ENCODE measurements at places on chromosomes 4 and X.

DNA sequence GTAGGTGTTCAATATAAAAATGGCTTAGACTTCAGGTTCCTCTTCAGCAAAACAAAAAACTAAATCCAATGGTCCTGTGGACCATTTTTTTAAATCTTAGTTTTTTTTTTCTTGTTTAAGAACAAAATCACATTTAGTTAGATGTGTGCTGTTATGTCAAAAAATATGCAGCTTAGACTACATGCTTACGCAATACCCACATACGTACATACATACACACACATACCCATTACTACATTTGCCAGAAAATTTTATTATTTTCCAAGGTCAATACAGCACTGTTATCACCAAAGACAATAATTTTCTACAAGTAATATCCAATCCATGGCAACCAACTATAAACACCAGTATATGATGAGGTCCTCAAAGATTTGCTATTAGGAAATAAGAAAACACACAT lies 144.1 kb downstream of the PDGFC start:
- DNase-seq = no peak

- DNase-seq = no peak
Observed at GRCh38 chr4:119005928-119006460, 117.3 kb downstream of the SYNPO2 start.

- DNase-seq = no peak
Observed at GRCh38 chr4:65521666-65522065, 148.6 kb downstream of the EPHA5 start.

GRCh38 chr4:142559986-142560385 lies 286.1 kb downstream of the INPP4B start:
- no peak for DNase-seq

DNA sequence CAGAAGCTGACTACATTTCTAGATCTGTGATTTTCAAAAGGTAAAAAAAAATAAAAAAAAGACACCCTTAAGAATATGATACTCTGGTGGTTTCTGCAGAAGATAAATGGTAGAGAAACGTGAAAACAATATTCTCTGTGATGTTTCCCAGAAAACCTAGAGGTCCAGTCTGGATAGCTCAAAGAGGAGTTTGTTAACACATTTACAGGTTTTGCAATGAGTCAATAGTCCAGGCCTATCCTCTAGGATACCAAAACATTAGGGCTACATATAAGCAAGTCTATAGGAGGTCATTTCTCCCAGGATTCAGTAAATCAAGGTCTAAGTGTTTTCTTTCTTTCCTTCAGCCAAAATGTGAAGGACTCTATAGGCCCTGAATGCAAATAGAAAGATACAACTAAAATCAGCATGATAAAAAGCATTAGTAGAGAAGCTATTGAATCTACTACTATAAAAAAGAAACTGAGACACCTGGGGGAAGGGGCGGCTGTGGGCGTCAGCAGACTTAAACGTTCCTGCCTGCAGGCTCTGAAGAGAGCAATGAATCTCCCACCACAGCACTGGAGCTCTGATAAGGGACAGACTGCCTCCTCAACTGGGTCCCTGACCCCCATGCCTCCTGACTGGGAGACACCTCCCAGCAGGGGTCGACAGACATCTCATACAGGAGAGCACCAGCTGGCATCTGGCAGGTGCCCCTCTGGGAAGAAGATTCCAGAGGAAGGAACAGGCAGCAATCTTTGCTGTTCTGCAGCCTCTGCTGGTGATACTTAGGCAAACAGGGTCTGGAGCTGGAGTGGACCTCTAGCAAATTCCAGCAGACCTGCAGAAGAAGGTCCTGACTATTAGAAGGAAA lies 33.7 kb upstream of the SPP1 start:
- no peak for DNase-seq

GRCh38 chrX:19382555-19383145 lies 38.9 kb downstream of the PDHA1 start:
- peak; percentile 40 for DNase-seq

DNA sequence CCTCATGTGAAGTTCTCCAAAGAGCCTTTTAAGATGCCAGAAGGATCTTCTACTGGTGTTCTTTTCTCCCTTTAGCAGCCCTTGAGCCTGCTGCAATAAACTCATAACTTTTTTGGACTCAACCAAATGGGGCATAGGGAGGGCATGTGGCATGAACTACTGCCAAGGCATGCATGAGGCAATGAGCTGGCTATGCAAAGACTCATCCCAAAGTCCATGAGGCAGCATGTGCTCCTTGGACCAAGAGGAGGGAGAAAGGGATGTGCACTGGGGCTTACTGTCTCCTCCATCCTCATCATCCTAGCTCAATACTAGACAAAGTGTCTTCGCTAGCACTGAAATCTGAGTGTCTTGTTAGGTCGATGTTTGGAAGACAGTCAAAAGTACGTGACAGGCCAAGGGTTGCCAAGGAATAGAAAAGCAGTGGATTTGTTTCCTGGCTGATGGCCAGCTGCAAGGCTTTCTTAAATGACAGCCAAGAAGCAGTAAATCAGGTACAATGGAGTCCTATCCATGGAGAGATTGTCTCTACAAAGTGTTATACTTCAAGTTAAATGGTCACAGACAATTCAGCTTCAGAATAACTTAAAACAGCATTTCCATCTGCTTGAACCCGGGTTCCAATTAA lies 44.5 kb upstream of the ATXN3L start:
- DNase-seq = no peak

DNA sequence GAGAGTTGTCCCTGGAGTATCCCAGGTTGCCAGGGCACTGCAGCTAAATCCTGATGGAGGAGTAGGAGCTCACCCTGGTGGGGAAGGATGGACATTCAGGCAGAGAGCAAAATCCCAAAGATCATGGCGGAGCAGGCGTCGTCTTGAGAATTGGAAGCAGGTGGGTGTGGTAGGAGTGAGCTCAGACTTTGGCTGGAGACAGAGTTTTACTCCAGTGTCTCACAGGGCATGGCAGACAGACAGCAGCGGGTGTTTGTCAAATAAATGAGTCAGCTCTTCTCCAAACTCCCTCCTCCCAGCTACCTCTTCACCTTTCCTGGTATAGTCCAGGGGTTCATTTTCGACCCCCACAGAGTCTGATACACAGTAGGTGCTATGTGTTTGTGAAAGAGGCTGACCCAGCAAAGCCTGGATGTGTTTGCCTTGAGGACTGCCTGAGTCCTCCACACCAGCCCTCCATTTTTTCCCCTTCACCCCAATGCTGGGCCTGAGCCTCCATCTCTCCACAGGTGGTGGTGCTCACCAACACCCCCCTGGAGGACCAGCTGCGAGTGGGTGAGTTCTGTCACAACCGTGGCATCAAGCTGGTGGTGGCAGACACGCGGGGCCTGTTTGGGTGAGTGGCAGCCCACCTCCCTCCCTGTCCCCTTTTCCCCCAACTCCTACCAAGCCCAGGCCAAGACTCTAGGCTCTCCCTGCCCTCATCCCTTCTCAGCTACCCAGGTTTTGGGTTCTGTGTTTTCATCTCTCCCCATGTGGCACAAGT lies 6.9 kb downstream of the UBA1 start:
- DNase-seq = no peak

GRCh38 chr4:72977936-72978485 lies 91.5 kb downstream of the COX18 start:
- DNase-seq = no peak

- DNase-seq = no peak
Observed at GRCh38 chr4:1752284-1753041, 31.1 kb downstream of the TACC3 start.

GRCh38 chrX:2351999-2352995 lies 148.5 kb downstream of the DHRSX start:
- no peak for DNase-seq

DNA sequence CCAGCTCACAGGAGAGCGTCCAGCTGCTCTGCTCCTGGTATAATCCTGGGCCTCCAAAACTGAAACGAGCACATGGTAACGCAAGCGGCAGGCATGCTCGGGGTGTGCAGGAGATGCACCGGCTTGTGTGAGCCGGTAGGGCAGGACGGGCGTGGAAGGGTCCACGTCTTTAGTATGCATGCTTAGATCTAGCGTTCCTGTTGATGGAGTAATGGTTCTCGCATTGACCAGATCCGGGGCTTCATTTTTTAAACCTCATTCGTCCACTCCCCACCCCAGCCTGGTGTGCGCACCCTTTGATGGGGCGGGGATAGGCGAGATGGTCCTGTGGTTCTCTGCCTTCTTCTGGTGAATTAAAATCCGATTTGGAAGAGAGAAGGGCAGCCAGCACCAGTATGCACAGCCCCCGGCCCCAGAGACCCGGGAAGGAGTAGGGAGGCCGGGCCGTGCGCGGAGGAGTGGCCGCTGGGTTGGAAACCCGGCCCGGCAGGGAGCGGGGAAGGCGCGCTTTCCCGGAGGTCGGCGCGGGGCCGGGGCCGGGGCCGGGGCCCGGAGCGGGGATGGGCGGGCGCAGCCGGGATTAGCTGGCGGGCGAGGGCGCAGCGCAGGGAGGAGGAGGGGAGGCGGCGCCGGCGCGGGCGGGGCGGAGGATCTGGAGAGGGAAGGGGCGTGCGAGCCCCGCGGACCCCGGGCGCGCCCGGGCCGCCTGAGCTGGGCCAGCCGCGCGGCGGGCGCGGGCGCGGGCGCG lies 39.9 kb downstream of the FAM149A start:
- peak; percentile 56 for DNase-seq

DNA sequence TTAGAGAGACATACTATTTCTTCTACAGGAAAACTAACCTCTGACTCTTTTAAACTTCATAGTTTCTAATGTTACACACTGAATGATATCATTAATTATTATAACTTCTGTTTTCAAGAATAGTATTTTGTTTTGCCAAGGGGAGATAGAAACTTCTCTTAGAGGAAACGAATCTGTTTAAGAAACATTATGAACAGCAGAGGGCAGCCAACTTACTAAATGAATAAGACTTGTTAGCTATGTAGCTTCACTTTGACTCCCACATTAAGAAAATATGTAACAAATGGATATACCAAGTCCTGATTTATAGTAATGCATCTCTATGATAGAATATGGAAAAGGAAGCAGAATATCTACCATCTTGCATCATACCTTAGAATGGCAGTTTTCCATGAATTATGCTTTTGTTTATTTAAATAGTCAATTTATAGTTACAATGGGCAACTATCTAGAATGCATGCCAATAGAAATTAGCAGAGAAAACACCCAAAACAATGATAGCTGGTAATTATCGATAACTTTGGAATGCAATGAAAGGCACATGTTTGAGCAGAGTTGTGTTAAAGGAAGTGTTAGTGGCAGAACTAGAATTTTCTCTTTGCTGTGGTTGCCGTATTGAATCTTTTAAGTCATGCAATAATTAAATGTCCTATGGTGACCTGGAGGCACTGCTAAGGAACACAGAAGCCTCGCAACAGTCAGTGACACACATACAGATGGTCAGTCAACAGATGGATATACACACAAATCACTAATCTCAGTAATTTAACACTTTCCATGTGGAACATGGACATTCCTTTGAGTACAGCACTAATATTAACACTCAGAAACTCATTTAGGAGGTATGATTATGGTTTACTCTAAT lies 105.7 kb upstream of the PDLIM3 start:
- DNase-seq = peak; percentile 70

DNA sequence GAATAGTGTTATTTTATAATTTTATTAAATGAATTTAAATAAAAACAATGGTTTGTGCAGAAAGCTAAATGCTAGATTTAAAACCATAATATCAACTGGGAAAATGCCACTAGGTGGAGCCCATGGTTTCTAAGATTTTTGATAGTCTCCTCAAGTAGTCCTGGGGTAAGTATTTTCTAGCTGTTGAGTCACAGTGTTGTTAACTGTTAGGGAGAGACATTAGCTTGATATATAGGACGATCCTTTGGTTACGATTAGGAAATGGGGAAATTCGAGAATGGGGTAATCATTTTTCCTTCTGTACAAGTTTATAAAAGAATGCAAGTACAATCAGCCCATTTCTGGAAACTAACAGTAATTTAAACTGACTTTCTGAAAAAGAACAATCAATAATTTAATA lies 378.4 kb downstream of the ANKRD50 start:
- DNase-seq = peak; percentile 39

DNA sequence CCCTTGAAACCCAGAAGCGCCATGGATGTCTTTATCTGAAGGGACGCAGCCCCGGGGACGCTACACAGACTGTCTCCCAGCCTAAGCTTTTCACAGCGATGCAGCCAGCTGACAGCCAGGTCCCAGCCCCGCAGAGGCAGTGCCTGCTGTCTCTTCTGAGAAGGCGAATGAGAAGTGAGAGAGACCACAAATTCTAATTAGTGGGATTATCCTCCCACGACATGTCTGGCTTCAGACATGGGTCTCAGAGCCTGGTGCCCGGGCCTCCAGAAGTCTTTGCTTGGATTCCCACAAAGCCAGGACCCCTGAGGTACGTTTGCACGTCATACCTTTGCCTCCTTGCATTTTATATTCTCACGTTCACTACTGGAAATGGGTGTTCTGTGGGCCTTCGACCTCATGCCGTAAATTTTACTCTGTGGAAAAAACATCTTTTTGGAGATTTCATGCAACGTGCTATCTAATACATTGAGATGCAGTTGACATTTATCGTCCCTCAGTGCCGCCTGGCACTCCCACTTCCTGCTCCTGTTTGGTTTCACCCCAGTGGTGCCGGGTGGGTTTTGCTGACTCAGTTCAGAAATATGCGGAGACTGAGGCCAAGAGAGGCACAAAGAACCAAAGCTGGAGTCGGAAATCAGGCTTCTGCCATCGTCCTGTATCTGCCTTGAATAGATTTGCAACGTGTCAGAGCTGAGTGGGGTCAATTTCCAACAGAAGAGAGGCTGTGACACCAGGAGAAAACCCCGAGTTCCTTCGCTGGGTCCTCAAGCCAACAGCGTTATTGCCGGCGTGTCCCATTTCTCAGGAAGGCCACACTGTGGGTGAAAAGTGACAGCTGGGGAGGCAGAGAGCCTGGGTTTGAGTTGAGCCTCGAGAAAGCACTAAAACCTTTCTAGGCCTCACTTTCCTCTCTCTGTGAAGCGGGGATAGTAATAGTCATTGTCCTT lies 114.4 kb downstream of the STK32B start:
- no peak for DNase-seq

- no peak for DNase-seq
Observed at GRCh38 chrX:134416087-134416486, 43.9 kb upstream of the HPRT1 start.

GRCh38 chr4:87633243-87633642 lies 16.8 kb upstream of the DMP1 start:
- no peak for DNase-seq

- no peak for DNase-seq
Observed at GRCh38 chrX:506341-506740, 119.6 kb upstream of the PPP2R3B start.

- DNase-seq = no peak
Observed at GRCh38 chr4:153634738-153635353, 49.2 kb upstream of the TLR2 start.

DNA sequence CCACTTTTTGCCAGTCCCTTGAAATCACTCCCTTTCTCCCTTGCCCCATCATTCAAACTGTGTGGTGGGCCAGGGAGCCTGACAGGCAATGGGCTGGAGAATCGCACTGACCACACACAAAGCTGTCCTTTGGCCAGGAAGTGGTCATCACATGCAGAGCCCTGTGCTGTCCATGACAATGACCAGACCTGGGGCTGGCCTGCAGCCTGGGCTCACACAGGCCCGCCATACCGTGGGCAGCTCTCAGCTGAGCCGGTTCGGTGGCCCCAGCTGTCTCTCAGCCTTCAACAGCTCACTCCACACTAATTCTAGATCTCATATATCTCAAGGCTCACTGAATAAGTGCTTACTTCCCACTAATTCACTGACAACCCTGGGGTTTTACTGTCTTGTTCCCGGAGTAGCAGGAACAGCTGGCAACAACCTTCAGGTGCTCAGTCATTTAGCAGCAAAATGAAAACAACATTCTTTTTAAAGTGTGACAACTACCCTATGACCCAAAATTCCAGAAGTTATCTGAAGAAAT lies 48.0 kb downstream of the USP46 start:
- DNase-seq = no peak

- DNase-seq = no peak
Observed at GRCh38 chrX:2251211-2251610, 249.6 kb downstream of the DHRSX start.

Data from globus pallidus (tissue), 1 donor.